Activated CD4-positive, alpha-beta T cell treated with anti-CD3 and anti-CD28 coated beads, Interleukin-10, Interleukin-2, amounts not matched to agents 100 ng/mL and 50 ng/mL, durations not matched to agents 16 hours and 8 hours (primary cell): ENCODE measurements at places on chromosomes 2 and 18.

DNA sequence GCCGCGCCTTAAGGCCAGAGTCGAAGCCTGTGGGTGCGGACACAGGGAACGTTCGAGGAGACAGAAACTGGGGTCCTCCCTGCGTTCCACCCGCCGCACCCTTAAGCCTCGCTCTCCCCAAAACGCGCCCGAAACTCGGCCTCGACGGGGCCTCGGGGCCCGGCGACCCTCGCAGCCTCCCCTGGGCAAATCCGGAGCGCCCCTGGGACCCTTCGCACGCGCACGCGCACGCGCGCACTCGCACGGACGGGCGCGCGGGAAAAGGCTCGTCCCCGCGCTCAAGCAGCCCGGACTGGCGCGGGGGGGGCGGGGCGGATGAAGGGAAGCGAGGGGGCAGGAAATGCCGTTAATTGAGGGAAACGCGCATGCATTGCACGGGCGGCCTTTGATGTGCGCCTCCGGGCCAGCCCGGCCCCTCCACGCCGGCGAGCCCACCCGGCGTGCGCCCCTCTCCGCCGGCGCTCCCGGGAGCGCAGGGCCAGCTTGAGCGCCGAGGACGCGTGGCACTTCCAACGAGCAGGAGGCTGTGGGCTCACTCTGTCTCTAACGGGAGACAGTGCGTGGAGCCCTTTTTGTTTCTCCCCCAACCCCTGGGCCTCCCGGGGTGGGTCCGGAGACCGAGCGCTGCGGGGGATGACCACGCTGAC is 5.4 kb upstream of the SALL3 start:
- no peak for DNase-seq

DNA sequence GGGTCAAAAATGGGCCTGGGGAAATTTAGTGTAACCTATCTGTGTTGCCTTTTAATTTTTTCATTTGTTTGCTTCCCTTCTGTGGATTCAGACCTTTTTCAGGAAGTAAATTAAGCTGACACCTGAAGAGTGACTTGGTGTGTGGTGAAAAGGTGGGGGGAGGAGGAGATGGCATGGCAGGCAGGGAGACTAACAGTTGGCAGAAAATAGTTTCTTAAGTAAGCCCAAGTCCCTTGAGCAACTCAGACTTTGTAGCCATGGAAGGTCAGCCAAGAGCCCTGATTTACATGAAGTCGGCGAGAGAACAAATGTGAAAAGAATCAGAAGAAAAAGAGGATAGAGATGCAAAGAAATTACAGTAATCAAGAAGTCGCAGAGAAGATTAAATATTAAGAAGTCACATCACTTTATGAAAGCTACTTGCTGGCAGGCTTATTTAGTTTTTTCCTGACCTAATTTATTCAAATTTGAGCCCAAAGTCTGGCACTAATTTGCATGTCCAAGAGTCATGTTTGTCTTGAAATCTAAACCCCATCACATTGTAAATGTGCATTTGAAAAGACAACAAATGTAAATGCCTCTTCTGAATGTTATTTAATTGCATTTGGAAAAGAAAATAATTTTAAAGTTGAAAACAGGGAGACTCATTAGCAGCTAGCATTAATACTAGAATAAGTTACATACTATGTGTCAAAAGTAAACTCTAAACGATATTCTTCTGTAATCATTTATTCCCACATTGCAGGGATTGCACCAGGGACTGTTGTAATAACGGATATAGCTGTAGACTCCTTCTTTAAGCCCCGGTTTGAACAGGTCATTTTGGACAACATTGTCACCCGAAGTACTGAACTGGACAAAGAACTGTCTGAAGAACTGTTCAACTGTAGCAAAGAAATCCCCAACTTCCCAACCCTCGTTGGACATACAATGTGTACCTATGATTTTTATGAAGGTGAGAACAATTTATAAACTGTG is 19.3 kb downstream of the UPP2 start:
- DNase-seq = no peak

DNA sequence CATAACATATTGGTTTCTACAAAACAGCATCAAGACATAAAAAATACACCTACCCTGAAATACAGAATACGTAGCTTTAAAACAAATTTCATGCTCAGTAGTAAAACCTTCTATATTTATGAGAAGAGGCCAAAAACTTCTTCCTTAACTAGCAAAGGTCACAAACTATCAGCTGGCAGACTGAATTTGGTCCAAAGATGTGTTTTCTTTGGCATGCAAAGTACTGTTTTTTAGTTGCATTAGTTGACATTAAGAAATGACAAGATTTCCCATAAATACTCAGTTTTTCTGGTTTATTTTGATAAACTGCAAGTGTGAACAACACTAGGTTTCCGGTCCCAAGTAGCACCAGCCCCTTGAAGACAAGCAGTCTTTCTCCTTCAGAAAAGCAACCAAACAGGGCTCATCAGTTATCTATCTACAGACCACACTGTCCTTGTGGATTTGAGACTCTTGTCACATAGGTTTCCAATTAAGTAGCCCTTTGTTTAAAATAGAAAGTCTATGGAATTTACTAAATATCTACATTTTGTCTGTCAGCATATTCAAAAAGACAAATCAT is 35.6 kb downstream of the SLC25A12 start:
- no peak for DNase-seq

- DNase-seq = no peak
These were observed 208.6 kb downstream of the C1D start for GRCh38 chr2:67854103-67854743.

DNA sequence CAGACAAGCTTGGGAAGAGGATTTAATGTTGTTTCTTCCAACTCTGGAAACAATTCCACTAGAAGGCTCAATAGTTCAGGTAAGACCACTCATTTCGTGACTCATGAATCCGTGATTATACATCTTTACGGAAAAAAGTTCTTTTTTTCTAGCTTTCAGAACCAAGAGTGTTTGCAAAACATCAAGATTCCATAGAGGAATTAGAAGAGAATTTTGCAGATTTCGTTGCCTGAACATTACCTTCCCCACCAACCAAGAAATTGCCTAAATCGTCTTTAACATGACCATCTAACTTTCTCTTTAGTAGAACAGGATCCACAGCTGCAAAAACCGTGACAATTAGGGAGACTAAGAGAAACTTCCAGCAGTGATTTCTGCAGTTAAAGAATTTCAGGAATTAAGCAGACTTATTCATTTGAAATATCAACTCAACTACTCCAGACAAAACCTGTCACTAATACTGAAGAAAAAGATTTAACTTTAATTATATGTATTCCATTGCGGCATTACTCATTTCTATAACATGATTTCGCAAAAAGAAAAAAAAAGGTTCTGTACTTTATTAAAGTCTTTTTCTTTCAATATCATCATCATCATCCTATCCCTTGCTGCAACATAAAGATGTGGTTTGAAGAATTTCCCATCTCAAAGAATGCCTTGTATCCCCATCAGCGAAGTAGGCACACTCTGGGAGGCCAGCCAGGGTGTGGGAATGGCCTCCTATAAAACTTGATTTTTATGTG is 1.9 kb upstream of the NAB1 start:
- no peak for DNase-seq

DNA sequence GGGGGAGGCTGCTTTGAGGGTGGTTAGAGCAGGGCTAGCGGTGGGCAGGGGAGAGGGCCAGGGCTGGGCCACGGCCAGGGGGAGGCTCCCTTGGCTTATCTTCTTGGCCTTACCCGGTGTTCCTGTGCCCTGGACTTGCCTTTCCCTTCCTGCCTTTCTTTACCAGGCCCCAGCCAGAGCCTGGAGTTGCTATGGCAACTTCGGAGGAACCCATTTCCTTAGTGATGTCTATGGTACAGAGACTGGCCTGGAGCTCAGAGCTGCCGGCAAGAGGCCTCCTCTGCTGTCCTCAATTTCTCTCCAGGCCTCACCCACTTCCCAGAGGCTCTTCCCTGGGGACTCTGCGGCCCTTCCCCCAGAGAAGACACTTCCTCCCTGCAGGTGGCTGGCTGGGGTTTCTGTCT is 11.5 kb downstream of the SPEG start:
- no peak for DNase-seq

DNA sequence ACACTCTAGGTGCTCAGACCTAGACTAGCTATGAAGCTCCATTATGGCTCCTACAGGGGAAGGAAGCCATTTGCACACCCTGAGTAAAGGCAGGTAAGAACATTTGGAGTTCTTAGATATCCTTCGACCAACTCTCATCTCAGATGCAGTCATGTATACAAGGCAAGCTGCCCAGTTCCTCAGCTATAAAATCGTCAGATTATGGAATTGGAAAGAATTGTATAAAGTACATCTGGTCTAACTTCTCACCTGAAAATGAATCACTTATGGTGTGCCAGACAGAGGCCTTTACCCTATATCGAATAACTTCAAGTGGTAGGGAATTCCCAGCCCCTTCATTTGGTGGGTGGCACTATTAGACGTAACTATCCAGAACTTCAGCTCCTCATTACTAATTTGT is 79.3 kb downstream of the VIT start:
- DNase-seq = no peak

DNA sequence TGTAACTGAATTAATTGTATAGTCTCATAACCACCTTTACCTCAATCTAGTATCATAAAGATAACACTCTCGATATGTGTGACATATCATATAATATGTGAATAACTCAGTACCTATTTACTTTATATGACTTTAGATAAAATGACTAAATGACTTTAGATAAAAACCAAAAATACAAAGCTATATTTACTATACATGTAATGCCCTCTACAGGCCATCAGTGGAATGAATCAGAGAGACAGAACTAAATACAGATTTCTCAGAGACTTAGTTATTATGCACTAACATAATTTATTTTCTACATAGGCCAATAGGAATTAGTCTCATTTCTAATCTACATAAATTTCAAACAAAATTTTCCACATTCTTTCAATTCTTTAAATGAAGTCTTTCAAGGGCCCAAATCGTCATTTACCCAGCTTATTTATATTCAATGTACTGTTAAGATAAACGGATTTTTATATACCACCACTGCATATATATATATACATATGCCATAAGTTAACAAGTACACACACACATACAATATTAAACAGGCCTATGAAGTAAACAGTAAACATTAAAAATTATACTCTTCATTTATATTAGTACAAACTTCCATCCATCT is 219.9 kb downstream of the EXOC6B start:
- DNase-seq = peak; percentile 7

DNA sequence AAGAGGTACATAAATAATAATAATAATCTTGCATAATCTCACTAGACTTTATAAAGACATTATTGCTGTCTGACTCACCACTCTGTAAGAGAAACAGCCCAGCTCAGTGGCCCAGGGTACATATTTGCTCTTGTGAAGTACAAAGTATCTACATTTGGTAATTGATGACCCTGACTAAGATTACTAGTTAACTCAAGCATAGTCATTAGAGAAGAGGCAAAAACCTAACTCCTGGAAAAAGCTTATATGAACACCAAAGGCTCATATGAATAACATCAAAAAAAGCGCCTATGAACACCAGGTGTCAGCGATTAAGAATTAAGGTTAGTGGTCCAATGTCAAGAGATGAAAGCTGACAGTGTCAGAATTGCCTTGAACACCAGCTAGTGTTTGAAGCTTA is 38.4 kb downstream of the RAD51AP2 start:
- DNase-seq = no peak
